ENCODE measurements at places on chromosomes 4 and X. TPM values are rescaled to one million over a fixed set of nuclear protein-coding genes. Genes with fewer than 3 reads are reported as not detected.

The TENM3 gene
- total RNA-seq: not detected

The CPZ gene
- not detected for total RNA-seq

The RTL3 gene
- total RNA-seq: not detected

The GIMD1 gene
- total RNA-seq: not detected

The FHIP1A gene
- total RNA-seq: not detected

The CXCL11 gene
- total RNA-seq: not detected

The KDR gene
- total RNA-seq: not detected

GRCh38 chrX:136029766-136030165 lies 44.5 kb downstream of the SLC9A6 start:
- ATAC-seq: no peak

DNA sequence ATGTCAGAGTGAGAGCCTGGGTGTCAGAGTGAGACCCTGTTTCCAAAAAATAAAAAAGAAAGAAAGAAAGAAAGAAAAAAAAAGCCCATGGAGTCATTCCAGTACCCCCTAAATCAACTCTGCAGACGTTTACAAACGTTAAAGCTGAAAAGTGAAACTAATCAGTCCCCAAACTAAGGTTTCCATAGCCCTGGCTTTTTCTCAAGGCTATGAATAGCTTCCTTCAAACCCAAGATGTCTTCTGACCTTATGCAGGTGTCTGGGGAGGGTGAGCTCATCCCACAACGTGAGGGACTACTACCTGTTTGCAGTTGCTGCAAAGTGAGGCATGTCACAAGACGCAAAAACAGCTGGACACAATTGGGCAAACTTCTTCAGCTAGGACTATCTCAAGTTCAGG lies 144.0 kb downstream of the SH3KBP1 start:
- ATAC-seq: peak; percentile 25

DNA sequence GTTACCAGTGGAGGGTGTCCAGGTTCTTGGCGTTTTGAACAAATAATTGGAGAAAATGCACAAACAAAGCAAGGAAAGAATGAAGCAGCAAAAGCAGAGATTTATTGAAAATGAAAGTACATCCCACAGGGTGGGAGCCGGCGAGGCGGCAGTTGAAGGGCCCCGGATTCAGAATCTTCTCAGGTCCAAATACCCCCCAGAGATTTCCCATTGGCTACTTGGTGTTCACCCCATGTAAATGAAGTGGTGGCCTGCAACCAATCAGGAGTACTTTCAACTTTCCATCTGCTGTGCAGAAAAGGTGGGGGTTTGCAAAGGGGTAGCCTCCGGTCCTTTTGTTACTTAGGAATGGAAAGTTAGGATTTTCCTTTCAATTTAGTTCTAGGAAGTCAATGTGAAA lies 1447.0 kb downstream of the C4orf33 start:
- no peak for ATAC-seq

GRCh38 chr4:7699031-7699430 lies 240.6 kb downstream of the AFAP1 start:
- no peak for ATAC-seq

GRCh38 chrX:67673741-67674274 lies 130.0 kb downstream of the AR start:
- no peak for ATAC-seq

GRCh38 chr4:10395971-10396580 lies 61.1 kb downstream of the ZNF518B start:
- no peak for ATAC-seq

GRCh38 chr4:52350926-52351325 lies 299.8 kb downstream of the SPATA18 start:
- no peak for ATAC-seq

DNA sequence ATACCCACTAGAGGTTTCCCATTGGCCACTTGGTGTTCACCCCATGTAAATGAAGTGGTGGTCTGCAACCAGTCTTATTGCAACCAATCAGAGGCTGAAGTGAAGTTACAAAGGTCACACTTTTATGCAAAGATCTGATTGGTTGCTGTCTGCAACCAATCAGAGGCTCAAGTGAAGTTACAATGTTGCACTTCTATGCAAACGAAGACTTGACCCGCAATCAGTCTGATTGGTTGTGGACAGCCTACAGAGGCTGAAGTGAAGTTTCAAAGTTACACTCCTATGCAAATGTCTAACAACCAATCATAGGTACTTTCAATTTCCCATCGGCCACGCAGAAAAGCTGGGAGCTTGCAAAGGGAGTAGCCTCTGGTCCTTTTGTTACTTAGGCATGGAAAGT lies 22.3 kb upstream of the XPNPEP2 start:
- no peak for ATAC-seq

DNA sequence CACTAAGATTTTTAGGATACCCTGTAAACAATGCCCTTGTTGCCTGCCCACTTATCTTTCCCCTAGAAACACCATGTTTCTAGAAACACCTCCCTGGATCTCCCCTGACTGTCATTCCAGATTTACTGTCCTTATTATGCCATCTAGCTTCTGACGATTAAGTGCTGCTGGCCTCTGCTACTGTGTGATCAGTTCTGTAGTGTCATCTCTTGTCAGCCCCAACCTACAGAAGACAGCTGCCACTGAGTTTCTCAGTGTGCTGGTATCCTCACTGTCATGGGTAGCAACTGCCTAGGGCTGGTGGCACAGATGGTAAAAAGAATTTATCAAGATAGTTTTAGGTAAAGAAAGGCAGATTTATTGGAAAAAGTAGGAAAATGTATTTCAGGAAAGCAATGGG lies 68.7 kb upstream of the WWC2 start:
- no peak for ATAC-seq

DNA sequence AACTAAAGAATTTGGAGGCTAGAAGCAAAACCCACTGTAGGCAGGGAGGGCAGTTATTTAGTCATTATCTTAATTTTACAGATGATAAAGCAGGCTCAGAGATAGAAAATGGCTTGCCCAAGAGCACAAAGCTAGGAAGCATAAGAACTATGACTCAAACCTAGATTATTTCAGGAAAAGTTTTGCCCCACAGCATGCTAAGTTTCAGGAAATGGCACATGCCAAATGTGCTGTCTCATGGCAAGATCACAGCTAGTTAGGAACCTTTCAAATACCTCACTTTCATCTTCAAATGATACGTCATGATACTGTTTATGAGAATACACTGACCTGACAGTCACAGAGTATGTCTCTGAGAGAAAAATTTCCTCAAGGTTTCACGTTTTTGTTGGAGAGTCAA lies 78.5 kb upstream of the SPANXC start:
- ATAC-seq: no peak

DNA sequence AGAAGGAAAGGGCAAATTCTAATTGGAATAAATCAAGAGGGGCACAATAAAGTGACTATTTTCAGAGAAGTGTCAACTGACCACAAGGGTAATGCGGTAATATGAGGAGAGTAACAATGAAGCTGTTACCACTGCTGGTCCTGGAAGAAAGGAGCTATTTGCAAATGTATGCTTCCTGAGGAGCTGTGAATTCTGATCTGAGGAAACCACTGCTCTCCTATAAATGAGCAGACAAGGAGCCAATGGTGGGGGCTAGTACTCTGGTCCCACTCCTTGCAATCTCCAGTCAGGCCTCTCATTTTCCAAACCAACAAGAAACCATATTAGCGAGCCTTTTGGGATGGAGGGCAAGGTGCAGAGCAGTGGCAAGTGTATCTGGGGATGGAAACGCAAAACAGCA lies 770.2 kb downstream of the FSTL5 start:
- no peak for ATAC-seq

GRCh38 chrX:20743046-20743445 lies 476.3 kb upstream of the RPS6KA3 start:
- ATAC-seq: no peak

- no peak for ATAC-seq
These were observed 55.3 kb upstream of the KCNIP4 start for GRCh38 chr4:22003878-22004277.

- no peak for ATAC-seq
These were observed 147.0 kb upstream of the HPGD start for GRCh38 chr4:174669270-174669669.

DNA sequence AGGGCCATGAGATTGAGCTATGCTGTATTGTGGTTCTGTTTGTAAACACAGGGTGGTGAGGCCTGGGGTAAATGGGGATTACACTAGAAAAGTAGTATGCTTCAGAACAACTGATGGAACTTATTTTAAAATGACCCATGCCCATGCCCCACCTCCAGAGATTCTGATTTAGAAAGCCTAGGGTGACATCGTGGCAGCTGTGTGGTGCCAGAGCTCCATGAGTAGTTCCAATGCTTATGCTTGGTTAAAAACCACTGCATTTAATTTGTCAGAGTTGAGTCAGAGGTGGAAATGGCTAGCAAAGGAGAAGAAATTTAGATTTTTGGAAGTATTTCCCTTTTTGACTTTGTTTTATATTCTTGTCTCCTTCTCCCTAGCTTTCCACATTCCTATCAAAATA lies 63.4 kb upstream of the PDE5A start:
- ATAC-seq: no peak

- no peak for ATAC-seq
These were observed 90.4 kb upstream of the HPRT1 start for GRCh38 chrX:134369576-134369975.

DNA sequence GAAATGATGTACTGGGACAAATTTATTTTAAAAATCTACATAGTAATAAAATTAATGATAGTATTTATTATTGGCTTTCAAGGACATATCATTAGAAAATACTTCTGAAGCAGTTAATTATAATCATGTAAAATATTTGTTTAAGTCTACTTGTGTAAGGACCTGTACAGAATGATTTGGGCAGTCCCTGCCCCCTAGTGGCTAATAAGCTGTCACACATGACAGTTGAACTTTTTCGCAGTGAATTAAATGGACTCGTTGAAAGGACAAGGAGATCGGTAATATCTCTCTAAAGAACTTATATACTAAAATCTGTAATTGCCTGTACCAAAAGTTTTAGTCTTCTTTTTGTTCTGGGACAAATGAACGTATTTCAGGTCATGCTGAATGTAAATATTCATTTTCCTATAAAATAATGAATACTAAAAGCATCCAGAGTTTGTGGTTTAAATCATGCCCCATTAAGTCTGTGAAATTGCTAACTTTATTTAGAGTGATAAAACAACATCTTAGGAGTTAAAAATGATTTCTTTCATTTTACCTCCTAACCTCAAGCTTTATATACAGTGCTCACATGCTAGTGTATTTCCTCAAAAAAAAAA lies 13.6 kb downstream of the EXOC1 start:
- ATAC-seq: peak; percentile 61

GRCh38 chrX:48504261-48504660 lies 4.5 kb upstream of the PORCN start:
- ATAC-seq: no peak

DNA sequence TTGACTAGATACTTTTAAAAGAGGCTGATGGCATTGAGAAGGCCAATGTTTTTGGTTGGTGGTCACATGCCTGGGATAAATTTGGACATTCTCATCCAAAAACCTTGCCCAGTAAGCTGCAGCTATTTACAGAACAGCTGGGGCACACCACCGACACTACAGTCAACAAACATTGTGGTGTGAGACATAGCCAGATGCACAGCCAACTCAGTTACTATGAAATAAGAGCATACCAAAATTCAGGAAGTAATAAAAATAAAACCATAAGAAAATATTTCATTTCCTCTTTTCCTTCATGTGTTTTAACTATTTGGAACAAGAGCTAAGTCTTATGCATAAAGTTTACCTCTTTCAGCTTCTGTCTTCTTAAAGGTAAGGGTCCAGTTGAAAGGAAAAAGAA lies 8.8 kb downstream of the PPM1K start:
- no peak for ATAC-seq

DNA sequence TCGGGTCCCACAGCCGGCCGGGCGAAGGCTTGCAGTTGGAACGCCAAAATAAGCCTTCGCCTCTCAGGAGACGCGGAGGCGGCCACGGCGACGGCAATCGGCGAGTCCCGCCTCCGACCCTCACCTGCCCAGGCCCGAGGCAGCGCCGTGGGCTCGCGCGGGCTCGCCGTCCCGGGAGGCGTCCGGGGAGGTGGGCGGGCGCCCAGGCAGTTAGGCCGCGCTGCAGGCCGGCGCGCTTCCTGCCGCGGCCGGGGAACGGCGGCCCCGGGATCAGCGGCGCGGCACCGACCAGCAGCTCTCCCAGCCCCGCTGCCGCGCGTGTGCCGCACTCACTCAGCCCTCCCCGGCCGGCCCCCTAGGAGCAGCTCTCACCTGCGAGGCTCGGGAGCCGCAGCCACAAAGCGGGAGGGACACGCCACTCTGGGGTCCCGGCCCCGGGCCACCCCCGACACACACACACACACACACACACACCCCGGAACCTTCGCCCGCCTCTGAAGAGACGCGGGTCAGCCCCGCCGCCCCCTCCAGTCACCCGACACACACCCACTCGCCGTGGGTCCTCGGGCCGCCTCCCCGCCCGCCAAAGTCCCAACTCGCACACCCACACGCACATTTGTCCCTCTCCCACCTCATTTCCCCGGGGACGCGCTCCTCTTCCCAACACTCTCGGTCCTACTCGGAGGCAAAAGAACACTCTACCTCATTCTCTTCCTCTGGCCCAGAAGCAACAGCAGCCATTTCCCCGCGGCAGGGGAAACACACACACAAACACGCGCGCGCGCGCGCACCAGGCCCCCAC lies at the start of gene CNOT6L:
Gene CNOT6L, minus strand, starts transcription at position 767 of the 802 bp plus-strand sequence. Its CDS starts 60 bp downstream, at position 707.
- ATAC-seq: peak; percentile 34

DNA sequence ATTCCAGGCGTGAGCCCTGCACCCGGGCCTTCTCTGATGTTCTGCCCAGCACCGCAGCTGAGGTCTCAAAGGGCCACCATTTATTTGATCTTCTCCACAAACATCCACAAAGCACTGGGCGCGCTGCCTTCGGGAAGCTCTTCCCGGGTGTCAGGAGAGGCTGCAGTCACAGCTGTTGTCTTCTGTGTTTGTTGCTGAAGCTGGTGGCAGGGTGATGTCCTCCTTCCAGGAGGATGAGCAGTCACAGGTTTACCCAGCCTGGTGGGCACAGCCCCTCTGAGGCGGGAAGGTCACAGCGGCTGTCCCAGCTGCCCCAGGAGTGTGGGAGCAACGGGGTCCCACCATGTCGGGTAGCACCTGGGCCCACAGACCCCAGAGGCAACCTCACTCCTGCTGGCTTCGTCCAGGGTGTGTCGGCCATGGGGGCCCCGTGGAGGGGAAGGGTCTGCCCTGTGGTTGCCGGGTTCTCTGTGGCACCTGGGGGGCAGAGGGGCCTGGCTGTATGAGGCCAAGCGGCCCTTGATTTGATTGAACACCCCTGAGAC lies 27.6 kb downstream of the FGFRL1 start:
- no peak for ATAC-seq
